ENCODE measurements at places on chromosomes 5 and 9.

GRCh38 chr9:101037430-101037829 lies 8.9 kb downstream of the PLPPR1 start:
- H3K4me1 ChIP-seq, result no peaks in the 10 kb centered on the region
- no peak for DNase-seq
- no peak overlapping the region for H3K27ac ChIP-seq
- no peak overlapping the region for H3K4me3 ChIP-seq
- H3K27me3 ChIP-seq, result no peaks in the 10 kb centered on the region

DNA sequence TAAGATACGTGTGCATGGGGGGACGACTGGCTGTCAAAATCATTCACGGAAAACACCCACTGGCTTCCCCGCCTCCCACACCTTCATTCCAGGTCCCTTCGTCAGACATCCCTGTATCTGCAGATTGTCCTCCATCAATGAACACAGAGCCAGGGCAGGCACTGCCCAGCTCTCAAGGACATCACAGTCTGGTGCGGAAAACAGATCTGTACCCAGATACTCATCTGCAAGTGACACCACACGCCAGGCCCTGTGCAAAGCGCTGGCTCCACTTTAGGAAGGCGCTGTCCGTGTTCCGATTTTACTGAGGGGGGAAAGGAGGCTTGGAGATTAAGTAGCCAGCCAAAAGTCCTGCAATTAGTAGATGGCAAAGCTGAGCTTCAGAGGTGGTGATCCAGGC lies 72.3 kb downstream of the OLFM1 start:
- no peak overlapping the region for H3K27ac ChIP-seq
- H3K36me3 ChIP-seq, result no peaks in the 10 kb centered on the region
- H3K4me3 ChIP-seq, result no peak overlapping the region
- no peak for DNase-seq

DNA sequence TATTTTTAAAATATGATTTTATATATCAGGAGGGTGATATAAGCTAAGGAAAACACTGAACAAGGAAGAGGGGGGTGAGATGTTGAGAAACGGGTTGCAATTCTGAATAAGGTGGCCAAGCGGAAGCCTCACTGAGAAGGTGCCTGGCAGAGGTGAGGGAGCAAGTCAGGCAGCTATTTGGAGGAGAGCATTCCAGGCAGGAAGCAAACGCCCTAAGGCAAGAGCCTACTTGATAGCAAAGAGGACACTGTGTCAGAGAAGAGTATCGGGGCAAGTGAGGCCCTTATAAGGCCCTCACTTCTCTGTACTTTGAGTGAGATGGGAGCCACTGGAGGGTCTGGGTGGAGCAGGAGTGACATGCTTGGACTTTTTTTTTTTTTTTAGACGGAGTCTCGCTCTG lies 8.0 kb upstream of the CTNNA1 start:
- no peaks in the 10 kb centered on the region for H3K36me3 ChIP-seq
- no peak overlapping the region for H3K27ac ChIP-seq
- H3K27me3 ChIP-seq, result no peaks in the 10 kb centered on the region
- no peaks in the 10 kb centered on the region for H3K4me1 ChIP-seq
- H3K4me3 ChIP-seq, result no peak overlapping the region

- H3K27ac ChIP-seq, result no peak overlapping the region
- H3K4me1 ChIP-seq, result peaks cover 11% of the 10 kb centered on the region
- H3K27me3 ChIP-seq, result no peaks in the 10 kb centered on the region
- DNase-seq, result no peak
- no peak overlapping the region for H3K4me3 ChIP-seq
These were observed 34.8 kb downstream of the GSN start for GRCh38 chr9:121302786-121303185.

GRCh38 chr9:82132024-82132423 lies 143.5 kb downstream of the SPATA31D1 start:
- H3K27me3 ChIP-seq, result no peaks in the 10 kb centered on the region
- no peak overlapping the region for H3K4me3 ChIP-seq
- no peaks in the 10 kb centered on the region for H3K36me3 ChIP-seq
- H3K27ac ChIP-seq, result no peak overlapping the region
- H3K4me1 ChIP-seq, result peaks cover 2% of the 10 kb centered on the region

GRCh38 chr5:126806-127205 lies 34.8 kb downstream of the PLEKHG4B start:
- DNase-seq, result no peak
- peaks cover 5% of the 10 kb centered on the region for H3K4me1 ChIP-seq
- H3K36me3 ChIP-seq, result no peaks in the 10 kb centered on the region

DNA sequence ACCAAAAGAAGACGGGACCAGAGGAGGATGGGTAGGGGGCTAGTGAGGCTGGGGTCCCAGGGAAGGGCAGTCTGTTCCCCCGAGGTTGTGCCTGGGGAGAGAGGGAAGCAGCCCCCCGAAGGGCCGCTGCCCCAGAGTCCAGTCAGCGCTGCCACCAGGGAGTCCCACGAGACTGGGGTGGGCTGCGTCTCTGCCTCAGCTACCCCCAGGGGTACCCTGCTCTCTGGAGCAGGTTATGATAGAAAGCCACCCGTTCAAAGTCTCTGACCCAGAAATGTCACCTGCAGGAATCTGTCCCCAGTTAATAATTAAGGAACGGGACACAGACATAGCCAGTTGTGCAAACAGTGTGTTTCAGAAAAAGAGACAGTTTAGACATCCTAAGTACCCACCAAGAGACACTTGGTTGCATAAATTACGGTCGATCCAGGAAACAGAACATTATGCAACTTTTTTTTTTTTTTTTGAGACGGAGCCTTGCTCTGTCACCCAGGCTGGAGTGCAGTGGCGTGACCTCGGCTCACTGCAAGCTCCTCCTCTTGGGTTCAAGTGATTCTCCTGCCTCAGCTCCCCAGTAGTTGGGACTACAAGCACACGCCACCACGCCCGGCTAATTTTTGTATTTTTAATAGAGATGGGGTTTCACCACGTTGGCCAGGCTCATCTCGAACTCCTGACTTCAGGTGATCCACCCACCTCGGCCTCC lies 10.7 kb upstream of the AGPAT2 start:
- no peak overlapping the region for H3K27ac ChIP-seq
- H3K4me3 ChIP-seq, result no peak overlapping the region
- H3K4me1 ChIP-seq, result 0 out of 2 replicates have a peak, but pooled peaks cover 2% of the 10 kb centered on the region
- H3K27me3 ChIP-seq, result peaks cover 26% of the 10 kb centered on the region
- H3K36me3 ChIP-seq, result no peaks in the 10 kb centered on the region
